Skin of body (tissue), 3 donors: ENCODE measurements at places on chromosomes 12 and 14. TPM values are rescaled to one million over a fixed set of nuclear protein-coding genes. Genes with fewer than 3 reads are reported as not detected.

The RFX4 gene
- not detected for total RNA-seq

DNA sequence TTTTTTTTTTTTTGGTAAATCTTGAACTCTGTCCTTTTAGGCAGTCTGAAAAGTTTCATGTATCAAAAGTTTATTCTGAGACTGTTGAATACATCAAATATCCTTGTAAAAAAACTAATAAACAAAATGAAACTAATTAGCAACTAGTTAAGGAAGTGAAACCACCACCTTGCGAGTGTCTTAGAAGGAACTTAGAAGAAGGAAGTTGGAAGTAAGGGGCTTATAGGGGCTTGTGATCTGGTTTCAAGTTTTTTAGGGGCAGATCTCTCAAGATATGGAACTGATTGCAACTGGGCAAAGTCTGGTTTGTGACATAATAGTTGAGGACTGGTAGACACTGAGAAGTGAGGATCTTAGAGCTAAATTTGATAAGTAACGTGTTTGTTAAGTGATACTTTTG lies 748.8 kb downstream of the C12orf50 start:
- no peak for DNase-seq

- no peak for DNase-seq
Observed at GRCh38 chr12:32906399-32907165, 10.0 kb upstream of the PKP2 start.

The PRB2 gene
- 0.20 TPM for total RNA-seq

GRCh38 chr12:111269718-111270117 lies 99.2 kb downstream of the PHETA1 start:
- no peak for DNase-seq
